NCI-H510A (cell line): ENCODE measurements at places on chromosomes 4 and X.
A peak's percentile ranks its signal among the peaks of the same experiment; 100 is the strongest.

GRCh38 chr4:16439768-16440167 is 213.5 kb upstream of the TAPT1 start:
- no peak for DNase-seq

- no peak for DNase-seq
Observed at GRCh38 chrX:98362630-98363029, 1478.9 kb downstream of the RPA4 start.

DNA sequence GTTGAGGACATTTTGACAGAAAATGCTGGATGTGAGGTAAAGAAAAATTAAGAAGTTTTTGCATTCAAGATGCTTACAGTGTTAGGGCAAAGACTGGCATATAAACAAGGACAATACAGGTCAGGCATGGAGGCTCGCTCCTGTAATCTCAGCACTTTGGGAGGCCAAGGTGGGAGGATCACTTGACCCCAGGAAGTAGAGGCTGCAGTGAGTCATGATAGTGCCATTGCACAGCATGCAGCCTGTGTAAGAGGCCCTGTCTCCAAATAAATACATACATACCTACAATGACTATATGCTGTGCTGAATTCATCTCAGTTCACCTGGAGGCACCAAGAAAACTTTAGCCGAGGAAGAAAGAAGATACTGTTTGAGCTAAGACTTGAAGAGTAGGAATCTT is 2.3 kb downstream of the MAGT1 start:
- no peak for DNase-seq

DNA sequence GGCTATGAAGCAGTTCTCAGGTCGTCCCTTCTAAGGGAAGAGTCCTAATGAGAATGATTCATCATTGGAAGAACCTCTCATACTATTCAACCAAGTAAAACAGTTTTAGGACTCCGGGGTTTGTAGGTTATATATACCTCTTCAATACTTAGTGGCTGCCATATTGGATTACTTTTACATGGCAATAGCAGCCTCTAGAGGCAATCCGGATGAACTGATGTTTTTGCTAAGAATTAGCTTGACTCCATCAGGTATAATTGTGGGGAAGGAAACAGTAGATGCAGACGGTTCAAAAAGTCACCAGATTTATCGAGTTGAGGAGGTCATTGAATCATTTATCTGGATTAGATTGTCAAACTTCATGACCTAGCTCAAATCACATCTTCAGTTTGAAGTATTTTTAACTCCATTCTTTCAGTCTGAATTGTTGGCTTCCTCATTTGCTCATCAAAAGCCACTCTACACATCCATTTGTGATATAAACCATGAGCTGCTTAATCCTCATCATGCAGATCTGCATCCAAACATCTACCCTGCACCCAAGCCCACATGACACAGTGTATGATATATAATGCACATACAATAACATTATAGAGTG is 28.4 kb downstream of the GUCY1B1 start:
- peak; percentile 1 for DNase-seq

DNA sequence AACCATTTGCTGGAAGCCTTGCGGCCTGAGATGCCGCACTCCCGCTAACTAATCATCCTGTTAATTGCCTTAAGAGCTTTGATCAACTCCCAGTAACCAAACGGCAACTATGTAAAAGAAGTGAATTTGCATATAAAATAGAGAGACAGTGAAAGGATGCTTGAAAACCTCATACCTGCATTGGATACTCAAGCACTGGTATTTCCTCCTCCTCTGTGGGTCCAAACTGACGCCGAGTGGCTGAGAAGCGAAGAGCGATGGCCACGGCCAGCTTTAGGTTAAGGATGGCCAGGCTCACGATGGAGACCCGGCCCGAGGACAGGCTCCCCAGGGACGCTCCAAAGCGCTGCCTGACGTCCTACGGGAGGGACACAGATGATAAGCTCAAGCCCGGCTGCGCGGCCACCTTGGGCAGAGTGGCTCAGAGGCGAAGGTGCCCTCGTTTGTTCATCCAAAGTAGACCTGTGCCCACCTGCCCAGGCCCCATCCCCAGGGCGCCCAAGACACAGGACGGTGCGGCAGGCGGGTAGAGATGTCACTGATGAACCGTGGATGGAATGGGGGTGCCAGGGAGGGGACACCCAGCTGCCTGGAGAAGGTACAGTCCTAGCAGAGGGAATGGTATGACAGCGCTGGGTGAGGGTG is 43.6 kb downstream of the ACOX3 start:
- no peak for DNase-seq

- DNase-seq = no peak
Observed at GRCh38 chr4:66923081-66923865, 622.0 kb downstream of the CENPC start.

- no peak for DNase-seq
Observed at GRCh38 chrX:318739-319578, at the start of gene GTPBP6. GTPBP6 (minus strand) TSS chrX:318796; CDS start chrX:318787, 9 bp downstream.

GRCh38 chr4:85607624-85608023 is 132.7 kb downstream of the ARHGAP24 start:
- peak; percentile 21 for DNase-seq

- peak; percentile 5 for DNase-seq
Observed at GRCh38 chrX:117508021-117508420, 608.6 kb downstream of the KLHL13 start.

GRCh38 chr4:169032194-169032593 is 22.1 kb upstream of the CBR4 start:
- no peak for DNase-seq

- DNase-seq = no peak
Observed at GRCh38 chr4:38442073-38442788, 221.8 kb upstream of the KLF3 start.

DNA sequence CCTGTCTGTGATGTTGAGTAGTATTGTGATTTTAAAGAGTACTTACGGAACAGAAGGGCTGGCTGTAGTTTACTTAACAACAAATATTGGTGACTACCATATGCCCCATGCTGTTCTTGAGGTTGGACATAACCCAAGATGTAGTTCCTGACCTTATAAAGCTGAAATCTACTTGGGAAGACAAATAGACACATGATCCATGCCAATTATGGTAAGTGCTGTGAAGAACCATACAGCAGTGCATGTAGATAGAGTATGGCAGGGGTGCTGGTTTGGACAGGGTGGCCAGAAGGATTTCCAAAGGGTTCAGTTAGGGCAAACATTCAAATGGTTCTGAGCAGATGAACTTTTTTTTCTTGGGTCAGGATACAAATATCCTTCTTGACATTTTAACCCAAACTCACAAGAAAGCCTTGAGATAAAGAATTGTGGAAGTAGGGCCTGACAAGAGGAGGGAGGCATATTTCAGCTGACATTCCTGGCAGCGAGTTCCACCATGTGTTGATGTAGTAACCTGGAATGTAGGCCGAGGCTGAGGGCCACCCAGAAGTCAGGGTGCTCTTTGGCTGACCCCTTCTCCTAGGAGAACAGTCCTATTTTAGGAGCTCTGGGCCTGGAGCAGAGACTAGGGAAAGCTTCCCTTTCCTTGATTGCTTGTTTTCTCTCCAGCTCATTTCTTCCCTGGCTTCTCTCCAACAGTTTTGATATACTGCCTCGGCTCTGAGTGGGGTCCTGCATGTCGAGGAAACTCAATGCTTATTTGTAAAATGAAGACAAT is 74.2 kb downstream of the FREM3 start:
- no peak for DNase-seq

DNA sequence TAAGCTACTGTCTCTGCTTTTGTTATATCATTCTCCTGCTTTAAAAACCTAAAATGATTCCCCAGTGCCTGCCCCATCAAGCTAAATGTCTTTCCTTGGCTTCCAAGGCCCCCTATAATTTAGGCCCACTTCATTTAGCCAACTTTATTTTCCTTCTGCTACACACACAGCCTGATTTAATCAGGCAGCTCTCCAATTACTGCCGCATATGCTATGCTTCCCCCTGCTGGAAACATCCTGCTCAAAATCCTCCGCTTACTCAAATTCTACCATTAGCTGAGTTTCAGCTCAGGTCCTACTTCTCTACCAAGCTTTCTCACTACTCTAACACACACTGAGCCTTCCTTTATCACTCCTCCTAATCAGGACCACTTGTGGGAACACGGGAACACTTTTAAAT is 17.0 kb downstream of the LAMP2 start:
- DNase-seq = no peak

DNA sequence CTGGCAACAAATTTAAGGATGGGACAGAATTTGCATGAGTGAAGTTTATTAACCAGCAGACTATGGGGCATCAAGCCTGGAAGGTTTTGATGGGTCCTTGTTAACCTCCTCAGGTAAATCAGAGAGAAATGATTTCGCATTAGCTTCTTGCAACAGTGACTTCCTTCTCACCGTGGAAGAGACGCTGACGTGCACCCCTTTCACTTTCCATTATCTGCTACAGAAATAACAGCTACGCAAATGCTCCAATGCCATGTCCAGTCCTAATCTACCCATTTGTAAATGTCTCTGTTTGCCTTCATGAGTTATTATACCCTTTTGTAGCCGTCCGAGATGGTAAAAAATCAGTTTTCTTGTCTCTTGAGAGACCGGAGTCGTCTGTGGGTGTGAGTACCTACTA is 100.3 kb downstream of the SLC34A2 start:
- no peak for DNase-seq

DNA sequence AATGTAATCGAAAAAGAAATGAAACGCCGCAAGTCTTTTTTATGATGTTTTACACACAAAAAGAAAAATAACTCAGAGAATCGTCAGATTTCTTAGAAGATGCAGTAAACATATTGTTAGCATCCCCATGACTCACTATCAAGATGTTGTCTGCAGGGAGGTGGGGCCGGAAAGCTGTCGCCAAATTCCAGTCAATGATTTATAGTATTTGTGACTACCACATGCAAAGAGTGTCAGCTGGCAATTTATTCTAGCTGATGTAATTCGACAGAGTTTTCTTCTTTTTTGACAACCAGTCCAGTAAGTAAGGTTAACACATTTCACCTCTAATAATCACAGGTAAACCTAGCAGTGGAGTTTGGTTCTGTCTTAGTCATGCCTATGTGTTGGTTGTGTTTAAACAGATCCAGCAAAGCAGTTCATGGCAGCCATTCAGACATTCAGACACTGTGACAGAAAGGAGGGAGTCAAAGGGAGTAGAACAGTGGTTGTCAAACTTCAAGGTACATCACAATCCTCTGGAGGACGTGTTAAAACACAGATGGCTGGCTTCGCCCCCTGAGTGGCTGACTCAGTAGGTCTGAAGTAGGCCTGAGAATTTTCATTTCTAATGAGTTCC is 19.8 kb upstream of the PPP1R2C start:
- no peak for DNase-seq

GRCh38 chr4:126658411-126658810 is 974.3 kb upstream of the INTU start:
- DNase-seq = no peak

- no peak for DNase-seq
Observed at GRCh38 chrX:109931677-109932076, 71.2 kb upstream of the TMEM164 start.

DNA sequence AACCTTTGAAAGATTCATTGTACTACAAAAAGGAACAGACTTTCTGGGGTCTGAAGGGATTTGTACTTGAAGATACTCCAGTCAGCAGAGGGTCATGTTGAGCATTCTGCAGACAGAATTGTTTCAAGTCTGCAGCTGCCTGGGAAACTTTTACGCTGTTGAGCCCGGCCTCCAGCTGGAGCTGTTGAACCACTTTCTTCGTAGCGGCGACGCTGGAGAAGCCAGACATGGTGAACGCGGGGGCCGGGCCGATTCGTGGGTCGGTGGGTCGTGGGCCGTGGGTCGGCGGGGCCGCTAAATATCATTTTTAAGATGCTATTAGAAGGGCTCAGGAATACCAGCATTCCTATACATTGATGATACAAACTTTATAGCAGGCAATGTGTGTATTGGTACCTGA is 12.0 kb upstream of the RTL9 start:
- no peak for DNase-seq

GRCh38 chrX:46841346-46841745 is 4.5 kb downstream of the RP2 start:
- no peak for DNase-seq

- DNase-seq = no peak
Observed at GRCh38 chr4:153283260-153283659, 61.2 kb upstream of the MND1 start.
